ENCODE measurements at places on chromosomes 1 and 21.

GRCh38 chr1:231065510-231066241 lies 25.6 kb upstream of the FAM89A start:
- DNase-seq: no peak

GRCh38 chr1:200873671-200874397 lies 1.1 kb downstream of the GPR25 start:
- DNase-seq: no peak

DNA sequence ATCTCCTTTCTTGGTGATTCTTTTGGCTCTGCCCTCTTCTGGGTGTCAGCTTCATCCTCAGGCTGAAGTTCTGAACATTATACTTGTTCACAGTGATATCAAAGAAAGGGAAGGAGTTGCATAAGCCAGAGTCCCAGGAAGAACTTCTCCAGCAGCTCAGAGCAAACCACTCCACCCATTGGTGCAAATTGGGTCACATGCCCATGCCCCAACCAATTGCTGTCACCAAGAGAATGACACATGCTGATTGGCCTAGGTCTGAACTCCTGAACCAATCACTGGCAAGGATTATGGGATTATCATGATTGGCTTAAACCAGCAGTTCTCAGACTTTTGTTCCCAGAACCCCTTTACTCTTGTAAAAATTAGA lies 256.5 kb upstream of the TMEM51 start:
- no peak for DNase-seq

DNA sequence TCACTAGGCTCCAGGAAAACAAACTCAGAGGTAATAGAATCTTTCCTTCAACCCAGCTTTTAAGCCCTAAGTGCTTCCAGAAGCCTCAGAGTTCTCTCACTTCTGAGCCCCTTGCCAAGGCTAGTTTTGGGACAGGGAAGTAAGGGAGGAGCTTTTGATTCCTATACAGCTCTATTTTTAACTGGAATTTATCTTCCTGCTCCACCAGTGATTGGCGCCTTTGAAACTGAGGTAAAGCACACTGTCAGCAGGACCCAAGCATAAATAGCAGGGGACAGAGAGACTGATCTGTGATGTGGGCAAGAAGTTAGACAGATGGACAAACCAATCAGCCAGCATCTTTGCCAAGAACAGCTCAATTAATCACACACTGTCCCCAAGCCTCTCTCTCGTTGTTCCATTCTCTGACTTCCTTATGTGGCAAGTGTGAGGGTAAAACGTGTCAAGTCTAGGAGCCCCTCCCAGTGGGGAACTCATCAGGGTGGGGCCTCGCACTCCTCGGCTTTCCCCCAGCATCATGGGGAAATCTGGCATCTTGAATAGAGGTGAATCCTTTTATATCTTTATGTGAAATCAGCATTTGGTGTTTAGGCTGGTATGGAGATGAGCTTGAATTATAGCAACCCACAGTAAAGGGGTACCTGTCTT lies 40.2 kb upstream of the MPZL1 start:
- no peak for DNase-seq
